ENCODE measurements at places on chromosomes 12 and 14.
A peak's percentile ranks its signal among the peaks of the same experiment; 100 is the strongest.

- DNase-seq: no peak
Measured at GRCh38 chr14:63269561-63270225, 49.0 kb downstream of the GPHB5 start.

- no peak for DNase-seq
Measured at GRCh38 chr14:104682107-104682593, 7.3 kb upstream of the INF2 start.

- no peak for DNase-seq
Measured at GRCh38 chr12:58364389-58365086, 423.2 kb downstream of the ATP23 start.

DNA sequence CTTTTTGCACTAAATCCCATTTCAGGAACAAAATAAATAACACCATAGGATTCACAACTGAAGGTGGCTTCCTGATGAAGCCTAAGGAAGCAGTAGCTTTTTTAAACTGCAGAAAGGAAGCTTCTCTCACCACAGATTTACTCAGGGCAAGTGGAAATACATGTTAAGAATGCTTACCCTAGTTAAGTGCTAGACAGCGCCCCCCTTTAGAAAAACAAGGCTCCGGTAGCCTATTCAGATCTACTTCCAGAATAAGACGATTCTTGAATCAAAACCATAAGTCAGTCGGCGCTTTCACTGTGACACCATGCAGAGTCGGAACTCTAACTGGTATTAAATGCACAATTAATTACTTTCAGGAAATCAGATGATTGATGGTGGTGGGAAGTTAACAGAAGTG, 41.9 kb downstream of the E2F7 start:
- no peak for DNase-seq

GRCh38 chr12:130459916-130460315, 122.2 kb downstream of the PIWIL1 start:
- no peak for DNase-seq

GRCh38 chr14:32706721-32707519, 231.8 kb upstream of the NPAS3 start:
- DNase-seq: no peak

- DNase-seq: peak; percentile 8
Measured at GRCh38 chr12:1846421-1847405, 26.3 kb downstream of the LRTM2 start.

- DNase-seq: no peak
Measured at GRCh38 chr12:120362516-120363273, 6.3 kb downstream of the MSI1 start.

- DNase-seq: no peak
Measured at GRCh38 chr12:56980268-56980667, 22.9 kb upstream of the RDH16 start.

GRCh38 chr14:34043627-34044372, 92.9 kb upstream of the EGLN3 start:
- peak; percentile 40 for DNase-seq

DNA sequence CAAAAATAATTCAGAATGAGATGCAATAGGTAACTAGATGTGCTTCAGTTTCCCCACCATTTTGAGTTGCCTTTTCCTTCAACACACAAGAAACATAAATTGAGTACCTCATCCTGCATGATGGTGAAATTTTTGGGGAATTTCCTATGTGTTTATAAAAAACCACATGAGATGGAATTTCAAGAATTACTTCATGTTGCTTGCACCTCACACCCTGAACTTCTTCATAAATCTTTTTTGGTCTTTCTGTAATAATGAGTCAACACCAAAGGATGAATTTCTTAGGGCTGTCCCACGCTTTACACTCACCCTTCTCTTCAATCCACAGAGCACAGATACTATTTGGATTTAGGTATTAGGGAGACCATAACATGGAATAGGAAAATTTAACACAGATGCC, 22.6 kb upstream of the LUM start:
- DNase-seq: no peak

DNA sequence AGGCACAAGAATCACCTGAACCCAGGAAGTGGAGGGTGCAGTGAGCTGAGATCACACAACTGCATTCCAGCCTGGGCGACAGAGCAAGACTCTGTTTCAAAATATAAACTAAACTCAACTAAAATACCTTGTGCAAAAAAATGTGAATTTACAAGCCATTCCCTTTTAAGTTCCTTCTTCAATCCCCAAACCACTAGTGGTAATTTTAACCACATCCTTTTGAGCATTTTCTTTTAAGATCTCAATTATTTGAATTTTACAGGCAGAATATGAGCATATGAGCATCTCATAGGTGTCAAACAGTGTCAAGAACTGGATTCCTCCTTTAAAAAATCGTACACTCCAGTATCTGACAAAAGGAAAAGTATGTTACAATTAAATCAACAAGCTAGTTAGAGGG, 57.0 kb upstream of the NPFF start:
- DNase-seq: no peak

- DNase-seq: peak; percentile 60
Measured at GRCh38 chr14:91246051-91246852, 1.7 kb upstream of the GPR68 start.

GRCh38 chr14:23365036-23365731, at the start of gene EFS:
Gene EFS (minus strand): TSS chr14:23365172. CDS start chr14:23365025, 147 bp downstream.
- DNase-seq: no peak

- no peak for DNase-seq
Measured at GRCh38 chr14:32364941-32365340, 35.8 kb downstream of the AKAP6 start.

DNA sequence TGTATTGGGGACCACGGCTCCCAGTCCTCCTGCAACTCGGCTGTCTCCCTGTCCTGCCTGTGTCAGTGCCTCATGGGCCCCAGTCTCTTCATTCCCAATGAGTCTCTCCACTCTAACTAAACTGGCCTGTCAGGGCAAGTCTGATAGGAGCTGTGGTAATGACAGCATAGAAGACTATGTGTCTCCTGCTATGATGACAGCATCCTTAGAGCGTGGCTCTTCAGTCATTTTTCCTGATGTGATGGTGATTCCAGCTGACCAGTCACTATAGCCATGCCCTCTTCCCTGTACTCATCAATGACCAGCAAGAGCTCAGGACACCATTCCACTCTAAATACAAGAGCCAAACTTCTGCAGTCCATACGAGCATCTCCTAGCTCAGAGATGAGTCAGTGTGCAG, 339.8 kb downstream of the PCNX1 start:
- DNase-seq: no peak

GRCh38 chr14:89121968-89122620, 294.9 kb downstream of the FOXN3 start:
- no peak for DNase-seq

DNA sequence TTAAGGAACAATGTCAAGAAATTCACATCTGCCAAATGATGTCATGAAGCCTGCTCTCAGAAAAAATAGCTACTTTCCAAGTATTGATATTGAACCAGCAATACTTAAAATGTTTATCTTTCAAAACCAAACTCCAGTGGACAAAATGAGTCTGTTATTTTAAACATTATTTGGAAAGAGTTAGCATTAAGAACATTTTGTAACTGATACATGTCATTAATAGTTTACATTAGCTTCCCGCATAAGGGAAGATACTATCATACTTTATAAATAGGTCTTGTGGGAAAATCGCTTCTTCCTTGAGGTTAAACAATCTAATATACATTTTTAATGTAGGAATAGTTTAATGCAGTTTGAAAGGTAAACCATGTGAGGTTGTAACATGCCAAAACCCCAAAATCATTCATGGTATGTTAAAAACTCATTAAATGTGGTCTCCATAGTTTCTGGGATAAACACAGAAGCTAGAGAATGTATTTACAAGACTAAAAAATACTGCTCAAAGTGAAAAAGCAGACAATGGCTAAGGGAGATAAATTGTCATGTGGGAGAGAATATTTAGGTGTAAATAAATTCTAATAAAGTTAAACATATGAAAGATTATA, 73.4 kb upstream of the ATP2B1 start:
- DNase-seq: no peak

- DNase-seq: no peak
Measured at GRCh38 chr12:102755266-102755665, 161.8 kb downstream of the PAH start.

- DNase-seq: no peak
Measured at GRCh38 chr14:88424573-88424972, 39.1 kb downstream of the SPATA7 start.

DNA sequence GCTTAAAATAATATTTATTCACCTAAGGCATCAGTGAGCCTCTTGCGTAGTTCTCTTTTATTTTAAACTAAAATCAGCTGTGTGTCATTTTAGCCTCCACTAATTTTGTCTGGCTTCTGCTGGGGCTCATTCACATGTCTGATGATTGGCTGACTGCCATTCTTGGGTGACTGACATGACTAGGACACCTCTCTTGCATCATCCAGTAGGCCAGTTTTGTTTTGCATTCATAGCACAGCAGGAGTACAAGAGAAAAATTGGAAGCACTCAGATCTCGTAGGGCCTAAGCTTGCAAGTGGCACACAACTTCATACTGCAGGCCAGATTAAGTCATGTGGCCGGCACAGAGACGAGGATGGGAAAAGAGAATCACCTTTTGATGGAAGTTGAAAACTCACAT, 1226.5 kb downstream of the GALC start:
- DNase-seq: no peak

DNA sequence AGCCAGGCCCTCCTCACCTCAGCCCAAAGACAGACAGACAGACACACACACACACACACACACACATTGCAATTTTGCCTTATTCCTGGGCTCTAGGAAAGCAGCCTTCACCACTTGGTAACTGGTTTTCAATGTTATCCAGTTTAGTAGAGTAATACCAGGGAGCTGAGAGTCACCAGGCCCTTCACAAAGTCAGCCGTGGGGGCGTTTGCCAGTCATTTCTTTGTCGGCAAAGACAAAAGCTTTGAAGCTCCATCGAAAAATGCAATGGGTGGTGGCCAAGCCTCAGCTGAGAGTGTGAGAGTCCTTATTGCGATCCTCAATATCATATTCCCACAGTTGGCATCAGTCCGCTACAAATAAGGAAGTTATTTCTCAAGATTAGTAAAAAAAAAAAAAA, 8.1 kb upstream of the KCNA5 start:
- no peak for DNase-seq

- no peak for DNase-seq
Measured at GRCh38 chr12:8692573-8692972, 5.2 kb upstream of the RIMKLB start.

DNA sequence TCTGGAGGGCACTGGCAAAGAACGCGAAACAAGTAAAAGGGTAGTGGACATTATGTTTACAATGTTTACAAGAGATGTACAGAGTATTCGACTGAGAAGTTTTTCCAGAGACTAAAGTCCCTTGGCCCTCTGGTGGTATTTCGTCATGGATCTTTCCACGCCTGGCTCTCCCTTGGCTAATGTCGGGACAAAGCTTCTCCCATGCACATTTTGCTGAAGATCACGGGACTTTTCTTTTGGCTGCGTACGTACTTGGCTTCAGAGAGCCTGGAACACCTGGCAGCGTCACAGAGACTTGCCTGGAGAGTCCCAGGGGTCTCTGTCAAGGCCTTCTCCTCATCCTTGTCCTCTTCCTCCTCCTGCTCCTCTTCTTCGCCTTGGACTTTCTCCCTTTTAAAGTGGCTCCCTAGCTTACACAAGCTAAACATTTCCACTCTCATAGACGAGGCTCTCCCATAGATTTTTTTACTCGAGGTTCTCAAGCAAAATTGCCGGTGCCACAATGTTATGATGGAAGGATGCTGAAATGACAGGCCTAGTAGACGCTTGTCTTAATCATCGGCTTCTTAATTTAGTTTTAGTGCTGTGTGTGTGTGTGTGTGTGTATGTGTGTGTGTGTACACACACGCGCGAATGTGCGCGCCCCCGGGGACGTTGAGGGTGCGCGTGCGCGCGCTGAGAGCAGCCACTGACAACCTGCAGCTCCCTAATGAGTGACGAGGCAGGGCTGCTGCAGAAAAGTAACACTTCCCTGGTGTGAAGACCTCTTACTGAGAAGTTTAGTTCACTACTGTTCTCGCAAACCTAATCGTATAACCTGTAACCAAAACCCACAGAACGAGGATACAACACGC, 4.9 kb upstream of the FOXG1 start:
- DNase-seq: no peak

DNA sequence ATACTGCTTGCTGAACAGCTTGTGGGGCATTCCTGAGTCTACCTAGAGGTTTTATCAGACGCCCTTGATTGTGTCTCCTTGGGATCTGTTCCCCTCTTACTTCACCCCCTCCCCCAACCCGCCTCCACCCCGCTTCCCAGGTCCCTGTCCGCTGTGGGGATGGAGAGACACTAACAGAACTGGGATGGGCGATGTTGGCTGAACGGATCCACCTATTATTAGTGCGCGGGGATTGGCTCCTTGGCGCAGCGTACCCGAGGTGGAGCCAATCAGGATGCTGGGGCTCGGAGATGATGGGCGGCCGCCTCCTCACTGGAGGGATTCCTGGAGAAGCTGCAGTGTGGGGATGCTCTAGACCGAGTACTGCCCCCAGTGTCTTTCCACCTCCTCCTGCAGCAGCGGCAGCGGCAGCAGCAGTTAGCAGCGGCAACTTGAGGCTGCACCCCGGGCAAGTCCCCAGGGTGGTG, at the start of gene SYT1:
Gene SYT1 (plus strand): TSS at position 372 of the 467 bp plus-strand sequence.
- no peak for DNase-seq

DNA sequence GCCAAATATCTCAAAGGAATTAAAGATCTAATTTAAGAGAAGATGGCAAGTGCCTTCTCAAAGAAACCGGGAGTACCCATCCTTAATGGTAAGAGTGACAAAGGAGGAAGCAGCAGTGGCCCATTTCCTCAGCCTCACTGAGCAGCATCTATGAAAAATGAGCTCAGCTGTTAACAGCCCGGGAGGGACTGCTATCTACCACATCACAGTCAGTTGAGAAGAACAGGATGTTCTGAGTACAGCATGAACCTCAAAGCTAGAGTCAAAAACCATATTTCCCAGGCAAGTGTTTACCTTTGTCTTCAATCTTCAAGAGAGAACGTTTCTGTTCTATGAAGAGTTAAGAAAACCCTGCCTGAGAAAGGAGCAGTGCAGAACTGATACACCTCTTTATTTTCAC, 115.0 kb downstream of the BTG1 start:
- DNase-seq: peak; percentile 45

DNA sequence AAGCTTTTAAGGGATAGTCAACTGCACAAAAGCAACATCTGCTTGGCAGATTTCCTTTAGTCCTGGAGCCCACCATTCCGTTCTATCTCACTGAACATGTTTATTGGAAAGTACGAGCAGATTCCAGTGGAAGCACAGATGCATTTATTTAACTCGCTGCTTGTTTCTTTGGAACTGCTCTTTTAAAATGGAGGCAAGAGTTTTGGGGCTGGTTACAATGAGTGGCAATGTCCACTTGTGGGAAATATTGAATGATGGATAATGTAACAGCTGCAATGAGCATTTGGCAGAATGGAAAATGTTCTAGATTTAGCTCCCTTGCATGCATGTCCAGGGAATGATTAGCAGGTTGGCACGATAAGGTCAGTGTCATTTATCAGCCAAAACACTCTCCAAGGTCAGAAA, 163.0 kb downstream of the ATP23 start:
- no peak for DNase-seq

DNA sequence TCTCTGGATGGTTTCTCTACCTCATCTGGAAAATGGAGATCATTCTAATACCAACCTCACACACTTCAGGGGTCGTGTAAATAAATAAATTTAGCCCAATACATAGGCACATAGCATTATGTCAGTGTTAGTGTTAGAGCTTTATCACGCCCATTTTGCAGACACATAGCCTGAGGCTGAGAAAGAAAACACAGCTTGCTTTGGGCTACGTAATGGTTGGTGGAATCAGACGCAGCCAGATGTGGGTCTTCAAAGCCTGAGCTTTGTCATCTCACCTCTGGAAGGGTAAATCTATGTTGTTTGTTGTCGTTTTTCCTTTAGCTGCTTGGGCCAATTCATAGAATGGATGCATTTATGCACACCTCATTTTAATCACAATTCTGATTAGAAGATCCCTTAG, 191.6 kb downstream of the RBM19 start:
- DNase-seq: no peak

Measured in activated CD8-positive, alpha-beta memory T cell treated with anti-CD3 and anti-CD28 coated beads, Interleukin-2, amount 50 U/mL, for 4 hours (primary cell).